CD4-positive, alpha-beta T cell treated with Interleukin-21 for 1 hour (primary cell): ENCODE measurements at places on chromosomes 12 and 14.

- DNase-seq: no peak
Measured at GRCh38 chr12:62252576-62252975, 7.6 kb upstream of the USP15 start.

- no peak for DNase-seq
Measured at GRCh38 chr12:104371043-104371870, 67.7 kb downstream of the EID3 start.

DNA sequence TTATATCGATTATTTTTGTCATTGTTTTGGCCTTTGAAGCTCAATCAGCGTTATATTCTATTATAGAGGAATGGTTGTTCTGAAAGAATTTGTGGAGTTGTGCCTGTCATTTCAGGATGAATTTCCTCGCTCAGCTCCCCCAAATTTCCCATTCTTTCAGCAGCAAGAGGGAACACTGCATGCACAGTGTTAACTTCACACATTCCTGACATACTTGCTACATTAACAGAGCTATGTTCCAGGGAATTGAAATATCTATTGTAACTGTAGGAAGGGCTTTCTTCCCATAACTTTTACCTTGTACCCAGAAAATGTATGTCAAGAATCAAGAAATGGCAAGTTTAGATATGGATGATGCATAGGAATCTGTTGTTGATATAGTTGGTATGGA lies 379.0 kb downstream of the LRIG3 start:
- no peak for DNase-seq

DNA sequence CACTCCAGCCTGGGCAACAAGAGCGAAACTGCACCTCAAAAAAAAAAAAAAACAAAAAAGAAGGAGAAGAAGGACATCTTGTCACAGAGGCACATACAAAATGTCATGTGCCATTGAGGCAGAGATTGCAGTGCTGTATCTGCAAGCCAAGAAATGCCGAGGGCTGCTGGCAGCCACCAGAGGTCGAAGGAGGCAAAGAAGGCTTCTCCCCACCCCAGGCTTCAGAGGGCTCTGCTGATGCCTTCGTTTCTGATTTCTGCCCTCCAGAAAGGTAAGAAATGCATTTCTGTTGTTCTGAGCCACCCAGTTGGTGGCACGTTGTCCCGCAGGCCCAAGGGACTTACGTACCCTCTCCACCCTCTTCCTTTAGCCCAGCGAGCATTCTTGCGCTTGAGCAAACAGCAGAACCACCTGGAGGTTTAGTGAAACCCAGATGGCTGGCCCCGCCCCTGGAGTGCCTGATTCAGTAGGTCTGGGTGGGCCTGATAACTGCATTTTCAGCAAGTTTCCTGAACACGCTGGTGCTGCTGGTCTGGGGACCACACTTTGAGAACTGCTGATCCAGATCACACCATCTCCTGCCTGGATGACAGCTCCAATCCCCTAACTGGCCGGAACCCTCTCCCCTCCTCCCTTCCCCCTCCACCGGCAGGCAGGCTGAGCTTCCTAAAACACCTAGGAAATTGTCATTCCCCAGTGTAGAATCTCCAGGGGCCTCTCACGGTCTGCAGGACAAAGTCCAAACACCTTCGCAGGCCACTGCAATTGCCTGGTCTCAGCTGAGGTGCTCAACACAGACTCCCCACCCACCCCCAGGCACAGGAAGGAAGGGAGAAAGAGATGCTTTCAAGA lies 21.1 kb upstream of the SCARB1 start:
- DNase-seq: no peak

DNA sequence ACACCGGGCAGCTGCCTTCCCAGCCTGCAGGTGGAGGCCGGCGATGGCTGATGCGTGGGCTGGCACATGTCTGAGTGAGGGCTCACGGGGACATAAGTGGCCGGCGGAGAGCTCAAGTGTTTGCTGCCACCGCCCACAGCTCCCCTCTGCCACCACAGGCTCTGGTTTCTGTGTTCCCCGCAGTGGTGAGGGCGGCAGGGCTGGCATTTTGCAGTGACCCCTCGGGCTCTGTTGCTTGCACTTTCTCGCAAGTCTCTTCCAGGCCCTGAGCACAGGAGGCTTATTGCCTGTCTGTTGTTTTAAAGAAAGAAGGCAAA lies 271.0 kb upstream of the RTL1 start:
- DNase-seq: no peak

DNA sequence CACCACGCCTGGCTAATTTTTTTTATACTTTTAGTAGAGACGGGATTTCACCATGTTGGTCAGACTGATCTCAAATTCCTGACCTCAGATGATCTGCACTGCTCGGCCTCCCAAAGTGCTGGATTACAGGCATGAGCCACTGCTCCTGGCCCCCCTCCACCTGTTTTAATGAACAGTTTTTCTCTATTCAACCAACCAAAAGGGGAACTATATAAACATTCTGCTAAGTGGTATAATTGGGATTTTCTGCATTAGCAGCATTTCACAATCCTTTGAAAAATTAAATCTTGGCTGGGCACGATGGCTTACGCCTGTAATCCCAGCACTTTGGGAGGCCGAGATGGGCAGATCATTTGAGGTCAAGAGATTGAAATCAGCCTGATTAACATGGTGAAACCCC lies 44.8 kb downstream of the KNTC1 start:
- no peak for DNase-seq

DNA sequence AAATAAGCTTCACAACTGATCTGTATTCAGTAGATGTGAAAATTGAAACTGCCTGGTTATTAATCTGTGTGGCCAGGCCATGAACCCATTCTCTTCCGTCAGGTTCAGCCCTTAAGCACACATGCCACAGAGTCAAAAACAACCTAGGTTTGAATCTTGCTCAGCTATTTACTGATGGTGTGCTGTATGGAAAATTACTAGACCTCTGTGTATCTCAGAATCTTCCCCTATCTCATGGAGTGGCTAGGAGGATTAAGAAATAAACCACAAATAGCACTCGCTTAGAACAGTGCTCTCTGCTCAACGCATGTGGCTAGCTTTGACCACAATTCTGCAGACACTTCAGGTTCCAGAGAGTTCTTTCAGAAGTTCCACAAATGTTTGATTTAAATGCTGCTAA lies 240.7 kb upstream of the PLEKHG7 start:
- DNase-seq: peak; percentile 51

GRCh38 chr14:101410126-101410525 lies 151.2 kb upstream of the DIO3 start:
- DNase-seq: no peak

DNA sequence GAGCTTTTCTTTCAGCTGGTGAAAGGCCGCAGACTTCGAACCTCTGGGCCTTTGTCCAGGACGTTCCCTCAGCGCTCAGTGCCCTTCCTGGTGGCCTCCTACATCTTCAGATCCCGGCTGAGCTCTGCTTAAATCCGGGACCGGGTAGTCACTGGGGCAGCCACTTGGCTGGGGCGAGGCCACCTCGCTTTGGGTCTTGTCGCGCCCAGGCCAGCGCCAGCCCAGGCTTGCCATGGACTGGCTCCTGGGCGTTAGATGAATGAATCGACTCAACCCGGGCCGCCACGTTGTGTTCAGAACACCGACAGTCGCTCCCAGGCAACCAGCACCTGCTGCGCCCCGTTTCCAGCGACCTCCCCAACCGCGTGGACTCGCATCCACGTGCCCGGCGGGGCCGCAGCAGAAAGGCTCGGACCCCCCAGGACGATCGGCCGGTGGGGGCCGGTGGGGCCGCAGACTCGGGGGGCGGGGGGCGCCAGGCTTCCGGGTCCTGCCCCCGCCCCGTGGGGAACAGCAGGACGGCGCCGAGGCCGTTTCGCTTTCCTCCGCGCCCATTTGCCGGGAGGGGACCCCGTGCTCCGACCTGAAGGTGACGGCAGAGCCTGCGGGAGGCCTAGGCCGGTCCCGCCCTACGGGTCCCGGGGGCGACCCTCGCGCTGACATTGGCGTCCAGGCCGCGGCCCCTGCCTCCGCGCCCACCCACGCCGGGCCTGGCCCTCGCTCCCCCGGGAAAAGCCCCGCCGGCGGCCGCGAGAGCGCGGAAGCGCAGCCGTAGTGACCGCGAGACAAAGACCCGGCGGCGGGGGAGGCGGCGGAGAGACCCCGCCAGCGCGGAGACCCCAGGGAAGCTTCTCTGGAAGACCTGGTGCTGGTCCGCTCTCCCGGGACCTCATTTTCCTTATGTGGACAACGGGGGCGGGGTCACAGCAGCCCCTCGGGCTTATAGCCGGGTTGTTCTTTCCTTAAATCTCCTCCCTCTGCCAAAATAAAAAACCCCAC lies 37.3 kb upstream of the RCOR1 start:
- peak; percentile 68 for DNase-seq

DNA sequence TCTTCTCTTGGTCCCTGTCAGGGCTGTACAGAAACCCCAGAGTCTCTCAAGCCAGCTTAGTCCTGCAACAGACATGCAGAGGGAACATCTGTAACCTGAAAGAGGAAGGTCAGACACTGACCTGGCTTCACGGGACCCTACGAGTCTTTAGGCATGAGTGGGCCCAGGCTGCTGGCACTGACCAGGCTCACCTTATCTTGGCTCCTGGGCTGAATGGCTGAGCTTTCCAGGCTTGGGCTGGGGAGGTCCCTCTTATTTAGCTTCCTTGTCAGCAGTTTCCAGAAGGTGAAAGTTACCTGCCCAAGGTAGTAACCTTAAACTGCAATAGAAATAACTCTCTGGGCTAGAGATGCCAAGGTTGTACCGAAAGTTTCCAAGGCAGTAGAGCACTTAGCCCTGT lies 58.4 kb upstream of the FUT8 start:
- DNase-seq: no peak

- peak; percentile 78 for DNase-seq
Measured at GRCh38 chr14:91417120-91417982, at the start of gene CCDC88C. TSS of gene CCDC88C (minus strand) at chr14:91417820. CDS start at chr14:91417690, 130 bp downstream.

DNA sequence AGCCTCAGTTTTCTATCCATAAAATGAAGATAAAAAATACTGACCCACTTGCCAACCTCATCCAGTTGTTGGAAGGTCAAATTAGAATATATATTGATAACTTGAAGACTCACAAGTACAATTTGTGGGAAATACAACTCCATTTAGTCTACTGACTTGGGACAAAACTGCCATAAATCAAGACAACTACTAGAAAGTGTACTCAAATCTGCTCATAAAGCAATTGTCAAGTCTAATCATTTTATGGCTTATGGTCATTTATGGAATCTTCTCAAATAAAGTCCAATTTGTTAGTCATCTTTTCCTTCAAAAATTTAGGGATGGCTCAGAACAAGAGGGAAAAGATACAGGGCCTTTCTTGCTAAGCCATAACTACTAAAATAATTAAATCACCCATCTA lies 7.0 kb downstream of the BTG1 start:
- no peak for DNase-seq

DNA sequence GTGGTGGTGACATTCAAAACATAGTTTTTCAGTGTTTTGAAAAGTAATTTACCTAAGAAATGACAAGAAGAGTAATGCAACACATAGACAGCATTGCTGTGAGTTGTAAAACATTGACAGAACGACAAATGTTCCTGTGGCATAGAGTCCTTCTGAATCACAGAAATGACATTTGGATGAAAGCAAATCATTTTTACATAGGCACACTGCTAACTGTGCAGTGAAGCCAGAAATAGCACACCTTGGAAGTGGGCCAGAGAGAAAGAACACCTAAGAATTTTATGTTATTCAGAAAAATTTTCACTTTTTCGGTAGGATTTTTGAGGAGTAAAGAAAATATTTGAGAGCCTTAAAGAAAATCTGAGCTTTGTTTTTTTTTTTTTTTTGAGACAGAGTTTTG lies 100.6 kb downstream of the ANO4 start:
- no peak for DNase-seq

GRCh38 chr14:104515059-104515810 lies 64.3 kb upstream of the C14orf180 start:
- DNase-seq: no peak

DNA sequence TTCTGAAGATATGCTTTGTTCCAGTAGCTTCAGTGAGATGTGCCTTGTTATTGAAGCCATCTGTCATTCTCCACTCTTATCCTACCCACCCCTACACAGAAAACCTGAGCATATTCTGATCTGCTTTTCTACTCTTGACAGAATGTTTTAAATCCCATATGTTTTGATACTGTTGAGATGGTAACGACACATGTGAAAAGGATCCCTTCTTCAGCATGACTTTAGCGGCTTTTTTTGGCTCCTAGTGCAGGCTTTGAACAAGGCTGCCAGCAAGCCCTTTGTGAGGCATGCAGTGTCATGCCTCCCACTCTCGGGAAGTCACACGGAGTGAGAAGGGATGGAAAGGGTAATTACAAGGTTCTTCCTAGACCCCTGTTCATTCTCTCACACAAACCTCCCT lies 228.8 kb upstream of the RGS6 start:
- no peak for DNase-seq
